ENCODE measurements at places on chromosomes 7 and 10. TPM values are rescaled to one million over a fixed set of nuclear protein-coding genes. Genes with fewer than 3 reads are reported as not detected.

Gene JAZF1
- total RNA-seq = 23.2 TPM

Gene CHST3
- 18.5 TPM for total RNA-seq

Gene IL6
- total RNA-seq = 1.2 TPM

DNA sequence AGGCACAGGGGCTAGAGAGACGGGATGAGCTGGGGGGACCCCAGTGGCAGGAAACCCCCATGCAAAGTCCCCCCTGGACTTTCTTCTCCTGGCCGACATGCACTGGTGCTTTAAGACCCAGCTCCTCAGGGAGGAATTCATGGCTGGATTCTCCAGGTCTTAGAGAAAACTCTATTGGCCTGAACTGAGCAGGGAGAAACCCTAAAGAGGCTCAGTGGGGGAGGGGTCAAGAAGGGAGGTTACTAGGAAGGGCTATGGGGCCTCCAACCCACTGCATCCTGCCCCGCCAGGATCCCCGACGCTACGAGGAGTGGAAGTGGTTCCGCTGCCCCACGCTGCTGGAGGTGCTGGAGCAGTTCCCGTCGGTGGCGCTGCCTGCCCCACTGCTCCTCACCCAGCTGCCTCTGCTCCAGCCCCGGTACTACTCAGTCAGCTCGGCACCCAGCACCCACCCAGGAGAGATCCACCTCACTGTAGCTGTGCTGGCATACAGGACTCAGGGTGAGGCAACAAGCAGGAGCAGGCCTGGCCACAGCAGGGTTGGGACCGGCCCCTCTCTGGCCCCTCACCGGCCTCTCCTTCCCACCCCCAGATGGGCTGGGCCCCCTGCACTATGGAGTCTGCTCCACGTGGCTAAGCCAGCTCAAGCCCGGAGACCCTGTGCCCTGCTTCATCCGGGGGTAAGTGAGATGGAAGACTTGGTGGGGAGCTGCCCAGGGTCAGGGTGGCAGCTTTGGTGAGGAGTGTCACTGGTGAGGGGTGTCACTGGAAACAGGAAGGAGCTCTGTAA lies 13.8 kb downstream of the ATG9B start:
- DNase-seq = no peak

DNA sequence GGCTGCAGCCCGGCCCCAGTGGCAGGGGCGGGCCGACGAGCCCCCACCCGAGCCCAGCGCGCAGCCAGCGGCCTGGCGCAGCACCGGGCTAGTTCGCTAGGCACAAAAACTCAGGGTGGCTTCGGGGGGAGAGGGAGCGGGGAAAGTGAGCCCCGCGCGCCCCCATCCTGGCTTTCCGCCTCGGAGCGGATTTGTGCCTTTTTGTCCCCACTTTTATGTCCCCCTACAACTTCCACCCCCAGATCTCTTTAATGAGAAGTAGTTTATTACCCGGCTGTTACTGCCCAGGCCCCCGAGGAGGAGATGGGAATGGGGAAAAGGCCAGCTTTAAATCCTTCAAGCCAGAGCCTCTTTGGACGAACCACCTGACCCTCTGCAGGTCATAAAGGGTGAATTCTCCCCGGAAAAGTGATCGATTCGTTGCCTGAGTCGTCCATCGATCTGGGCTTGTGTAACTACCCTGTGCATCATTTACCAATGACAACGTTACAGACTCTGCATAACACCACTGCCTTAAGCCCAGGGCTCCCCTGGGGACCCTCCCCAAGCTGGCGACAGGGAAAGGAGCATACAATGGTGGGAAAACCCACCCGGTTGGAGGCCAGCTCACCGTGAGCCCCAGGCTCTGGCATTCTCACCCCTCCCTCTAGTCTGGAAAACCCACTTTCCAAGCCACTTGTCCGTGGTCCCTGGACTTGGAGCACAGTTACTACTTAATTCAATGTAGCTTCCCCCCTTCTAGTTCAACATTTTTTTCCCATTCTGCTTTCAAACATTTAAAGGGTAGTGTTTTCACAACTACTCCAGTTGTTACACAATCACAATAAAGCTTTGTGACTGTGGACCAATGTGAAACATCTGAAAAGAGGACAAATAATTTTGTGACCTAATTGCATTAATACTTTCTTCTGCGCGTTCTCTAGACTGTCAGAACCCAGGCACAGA lies 748 bp upstream of the SH3PXD2A start:
- DNase-seq = no peak

GRCh38 chr10:97123765-97124164 lies 62.0 kb downstream of the SLIT1 start:
- DNase-seq = no peak

GRCh38 chr10:7657552-7657951 lies 9.2 kb downstream of the ITIH5 start:
- DNase-seq = no peak

DNA sequence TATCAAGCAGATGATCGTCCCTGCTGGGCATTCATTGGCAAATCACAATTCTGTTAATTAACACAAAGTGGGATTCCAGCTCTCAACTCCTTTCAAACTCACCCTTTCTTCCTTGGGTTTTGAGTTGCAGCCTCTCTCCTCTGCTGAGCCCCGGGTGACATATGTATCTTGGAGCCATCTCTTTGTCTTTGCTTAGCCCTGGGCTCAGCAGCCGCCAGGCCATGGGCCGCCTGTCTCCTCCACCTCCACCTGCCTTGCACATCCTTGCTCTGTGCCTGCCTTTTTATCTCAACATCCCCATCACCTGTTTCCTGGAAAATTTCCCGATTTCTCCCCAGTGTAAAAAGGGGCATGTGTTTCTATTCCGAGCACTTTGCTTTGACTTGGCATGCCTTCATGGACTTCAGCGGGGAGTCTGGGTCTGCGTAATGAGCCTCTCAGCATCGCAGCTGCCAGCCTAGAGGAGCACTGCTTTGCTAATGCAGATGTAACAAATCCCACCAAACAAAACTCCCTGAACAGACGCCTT lies 141.3 kb upstream of the AGK start:
- DNase-seq = no peak

DNA sequence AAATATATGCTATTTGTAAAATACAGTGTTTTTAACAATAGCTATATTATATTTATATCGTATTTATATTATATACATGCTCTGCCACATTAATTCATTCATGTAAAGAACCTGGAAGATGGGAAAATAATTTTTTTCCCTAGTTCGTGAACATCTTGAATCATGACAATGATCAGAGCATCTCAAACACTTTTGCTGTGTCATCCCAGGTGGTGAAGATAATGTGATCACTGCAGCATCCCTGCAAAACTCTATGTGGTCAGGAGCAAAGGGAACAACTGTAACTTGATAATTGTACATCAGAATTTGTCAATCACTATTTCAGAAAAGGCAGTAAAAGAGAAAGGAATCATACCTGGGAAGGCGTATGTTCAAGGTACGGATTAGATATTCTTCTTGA lies 39.3 kb downstream of the RAPGEF5 start:
- no peak for DNase-seq

- no peak for DNase-seq
Observed at GRCh38 chr7:55439627-55440026, 74.5 kb downstream of the LANCL2 start.

GRCh38 chr10:133474027-133474426 lies 20.3 kb downstream of the SCART1 start:
- no peak for DNase-seq

DNA sequence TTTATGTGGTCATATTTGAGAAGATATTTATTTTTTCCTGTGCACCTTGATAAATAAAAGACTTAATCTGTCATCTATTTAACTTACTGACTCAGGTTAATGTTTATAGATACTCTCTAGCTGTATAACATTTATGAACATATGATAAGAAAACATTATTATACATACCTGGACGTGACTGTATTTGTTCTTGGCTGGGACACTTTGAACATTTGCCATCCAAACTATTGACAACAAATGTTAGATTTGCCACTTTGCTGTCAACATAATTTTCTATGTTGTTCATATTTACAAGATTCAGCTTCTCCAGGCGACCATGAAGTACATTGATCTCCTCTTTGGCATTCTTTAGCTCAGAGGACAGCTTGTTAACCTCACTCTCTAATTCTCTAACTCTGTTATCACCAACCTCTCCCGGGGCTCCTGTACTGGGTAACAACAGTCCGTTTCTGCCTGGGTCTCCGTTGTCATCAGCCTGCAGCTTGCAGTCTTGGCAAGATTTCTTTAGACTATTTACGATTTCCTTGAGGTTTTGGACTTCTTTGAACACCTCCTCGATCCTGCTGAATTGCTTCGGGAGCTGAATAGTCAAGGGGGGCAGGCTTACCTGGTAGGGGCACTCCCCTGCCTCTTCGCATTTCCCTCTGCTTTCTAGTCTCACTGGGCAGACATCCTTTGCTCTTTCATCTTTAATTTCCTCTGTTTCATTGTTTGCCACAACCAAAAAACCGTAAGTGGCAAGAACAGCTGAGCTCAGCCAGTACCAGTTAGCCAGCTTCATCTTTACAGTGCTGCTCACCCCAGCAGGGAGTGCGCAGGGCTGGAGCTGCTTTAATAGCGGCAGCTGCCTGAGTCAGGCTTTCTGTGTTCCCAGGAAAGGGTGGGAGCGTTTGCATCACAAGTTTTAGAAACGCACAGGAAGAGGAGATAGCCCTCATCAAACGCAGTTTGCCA lies at the start of gene FGL2:
Gene FGL2 (minus strand): TSS at position 807 of the 954 bp plus-strand sequence. CDS start 26 bp downstream, at position 781.
- peak; percentile 75 for DNase-seq

All from left ventricle myocardium superior (tissue), 1 donor.